Stimulated activated naive CD4-positive, alpha-beta T cell treated with Interleukin-2 at 50 U/mL for 16 hours (primary cell): ENCODE measurements at places on chromosomes 2 and 18.

DNA sequence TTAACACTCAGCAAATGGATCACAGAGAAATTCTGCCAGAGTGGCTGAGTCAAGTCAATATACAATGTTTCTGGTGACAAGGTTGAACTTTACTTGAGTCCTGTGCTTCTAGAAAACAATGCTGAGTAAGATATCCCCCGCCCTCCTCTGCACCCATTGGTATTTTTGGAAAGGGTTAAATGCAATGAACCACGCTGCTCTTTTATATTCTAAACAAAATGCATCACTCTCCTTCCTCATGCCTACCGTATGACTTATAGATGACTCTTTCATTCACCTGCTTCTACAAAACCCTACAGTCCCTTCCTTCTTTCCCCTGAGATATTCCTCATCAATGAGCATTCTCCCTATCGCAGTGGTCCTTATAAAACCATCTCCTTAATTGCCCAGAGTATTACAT is 168.8 kb downstream of the TXNL1 start:
- no peak for DNase-seq

GRCh38 chr2:61436092-61436491 is 34.8 kb downstream of the USP34 start:
- no peak for DNase-seq

DNA sequence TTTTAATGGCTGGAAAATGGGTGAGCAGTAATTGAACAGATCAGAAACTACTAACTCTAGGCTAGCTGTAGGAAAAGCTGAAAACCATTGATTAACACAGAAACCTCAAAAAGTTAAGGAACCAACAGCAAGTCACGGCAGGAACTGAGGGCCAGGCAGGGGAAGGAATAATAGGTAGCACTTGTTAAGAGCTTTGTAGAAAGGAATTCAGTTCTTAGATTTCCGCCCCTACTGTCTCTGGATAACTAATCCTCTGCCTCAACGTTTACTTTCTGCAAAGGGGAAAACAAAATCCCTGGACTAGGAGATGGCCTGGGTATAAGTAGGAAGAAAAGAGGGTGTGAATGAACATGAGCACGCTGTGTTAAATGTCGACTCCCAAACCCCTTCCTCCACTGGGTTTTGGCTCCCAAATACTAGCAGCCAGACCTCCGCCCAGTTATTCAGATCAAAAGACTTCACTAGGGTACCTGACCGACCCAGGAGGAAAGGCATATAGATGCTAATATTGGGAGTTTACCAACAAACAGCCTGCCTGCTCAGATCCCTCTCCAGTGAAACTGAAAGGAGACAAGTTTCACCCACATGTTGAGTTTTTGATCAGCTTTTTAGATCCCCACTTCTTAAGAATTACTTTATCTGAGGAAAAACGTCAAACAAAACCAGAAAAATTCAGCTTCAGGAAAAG is 12.4 kb downstream of the SMAD2 start:
- DNase-seq = no peak

DNA sequence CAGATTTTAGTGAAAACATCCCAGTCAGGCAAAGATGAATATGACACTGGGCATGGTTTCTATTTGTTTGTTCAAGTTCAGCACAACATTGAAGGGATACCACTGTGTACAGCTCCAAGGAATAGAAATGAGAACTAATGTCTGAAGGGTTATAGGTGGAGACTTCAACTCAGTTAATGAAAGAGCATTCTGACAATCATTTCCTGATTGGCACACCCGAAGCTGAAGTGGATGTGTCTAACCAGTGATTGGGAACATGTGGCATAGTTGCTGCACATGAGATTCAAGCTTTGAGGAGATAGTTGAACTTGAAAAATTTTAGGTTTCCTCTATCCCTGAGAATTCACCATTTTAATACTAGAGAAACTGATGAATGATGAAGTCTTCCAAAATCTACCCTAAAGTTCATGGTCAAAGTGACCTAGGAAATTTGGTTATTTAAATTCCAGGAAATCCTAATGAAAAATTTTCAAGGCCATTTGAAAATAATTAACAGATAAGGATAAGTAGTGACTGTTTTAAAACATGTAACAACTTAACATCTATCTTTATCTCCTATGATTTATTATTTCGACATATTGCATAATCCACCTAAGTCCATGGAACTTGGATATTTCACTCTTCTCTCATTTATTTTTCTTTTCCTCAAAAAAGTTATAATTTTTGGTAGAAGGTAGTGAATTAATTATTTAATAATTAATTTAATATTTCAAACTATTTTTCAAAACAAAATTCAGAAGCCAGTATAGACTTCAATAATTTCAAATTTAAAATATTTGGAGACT is 38.0 kb downstream of the SLC9A4 start:
- DNase-seq = no peak

- no peak for DNase-seq
These were observed 116.7 kb downstream of the KCNF1 start for GRCh38 chr2:11028407-11028916.

DNA sequence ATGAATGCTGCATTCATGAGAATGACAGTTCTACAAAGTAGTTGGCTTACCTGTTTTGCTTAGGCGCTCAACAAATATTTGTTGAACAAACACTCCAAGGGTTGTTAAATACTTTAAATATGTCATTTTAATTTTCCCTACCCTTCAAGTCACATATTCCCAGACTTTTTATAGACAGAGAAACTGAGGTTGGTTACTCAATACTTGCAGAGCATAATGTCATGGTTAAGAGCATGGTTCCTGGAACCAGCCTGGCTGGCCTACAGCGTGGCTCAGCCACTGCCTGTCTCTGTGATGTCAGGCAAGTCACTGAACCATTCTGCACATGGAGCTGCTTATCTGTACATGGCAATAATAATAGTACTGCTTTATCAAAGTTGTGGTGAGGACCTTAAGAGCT is 120.0 kb upstream of the STK17B start:
- DNase-seq = no peak

DNA sequence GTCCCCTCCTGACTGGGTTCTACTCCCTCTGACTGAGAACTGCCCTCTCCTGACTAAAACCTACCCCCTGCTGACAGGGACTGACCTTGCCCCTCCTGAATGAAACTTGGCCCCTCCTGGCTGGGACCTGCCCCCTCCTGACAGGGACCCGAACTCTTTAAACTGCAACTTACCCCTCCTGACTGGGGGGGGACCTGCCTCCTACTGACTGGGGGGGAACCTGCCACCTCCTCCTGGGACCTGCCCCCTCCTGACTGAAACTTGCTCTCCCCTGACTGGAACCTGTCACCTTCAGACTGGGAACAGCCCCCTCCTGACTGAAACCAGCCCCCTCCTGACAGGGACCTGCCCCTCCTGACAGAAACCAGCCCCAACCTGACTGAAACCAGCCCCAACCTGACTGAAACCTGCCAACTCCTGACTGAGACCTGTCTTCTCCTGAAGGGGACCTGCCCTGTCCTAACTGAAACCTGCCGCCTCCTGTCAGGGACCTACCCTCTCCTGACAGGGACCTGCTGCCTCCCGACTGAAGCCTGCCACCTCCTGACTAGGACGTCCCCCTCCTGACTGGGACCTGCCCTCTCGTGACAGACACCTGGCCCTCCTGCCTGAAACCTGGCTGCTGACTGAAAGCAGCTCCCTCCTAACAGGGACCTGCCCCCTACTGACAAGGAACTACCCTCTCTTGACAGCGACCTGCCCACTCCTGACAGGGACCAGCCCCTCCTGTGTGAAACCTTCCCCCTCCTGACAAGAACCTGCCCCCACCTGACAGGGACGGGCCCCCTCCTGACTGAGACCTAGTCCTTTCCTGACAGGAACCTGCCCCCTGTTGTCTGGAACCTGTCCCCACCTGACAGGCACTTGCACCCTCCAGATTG is 87.1 kb downstream of the PXDN start:
- no peak for DNase-seq
